Activated CD4-positive, CD25-positive, alpha-beta regulatory T cell treated with anti-CD3 and anti-CD28 coated beads, Interleukin-2, amount 50 U/mL, for 16 hours (primary cell): ENCODE measurements at places on chromosomes 13 and 19.

GRCh38 chr13:24052547-24053518 is 107.7 kb upstream of the SPATA13 start:
- no peak for DNase-seq

DNA sequence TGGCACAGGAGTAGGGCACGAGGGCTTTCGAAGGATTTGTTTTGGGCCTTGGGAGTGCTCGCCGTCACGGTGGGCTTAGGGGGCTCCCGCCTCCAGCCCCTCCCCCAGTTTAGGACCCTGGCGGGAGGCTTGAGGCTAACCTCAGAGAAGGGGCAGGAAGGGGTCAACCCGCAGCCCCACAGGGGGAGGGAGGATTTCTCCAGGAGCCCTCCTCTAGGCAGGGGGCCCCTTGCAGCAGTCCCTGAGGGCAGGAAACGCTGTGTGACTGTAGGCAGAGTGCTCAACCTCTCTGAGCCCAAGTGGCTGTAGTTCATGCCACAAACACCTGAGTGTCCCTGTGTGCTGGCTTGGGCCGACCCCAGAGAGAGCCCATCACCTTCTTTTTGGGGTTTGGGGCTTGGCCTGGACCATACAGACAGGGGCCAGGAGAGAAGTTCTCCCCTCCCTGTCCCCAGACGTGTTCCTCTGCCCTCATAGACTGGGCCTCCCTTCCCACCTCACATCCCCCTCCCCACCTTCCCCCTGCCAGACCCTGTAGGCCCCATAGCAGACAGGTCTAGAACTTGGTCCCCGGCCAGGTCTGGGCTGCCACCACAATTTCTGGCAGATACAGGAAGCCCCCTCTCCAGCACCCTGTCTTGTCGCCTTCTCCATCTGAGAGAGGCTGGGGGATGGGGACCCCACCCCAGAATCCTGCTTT is 8.1 kb downstream of the ISYNA1 start:
- no peak for DNase-seq

- DNase-seq: no peak
Measured at GRCh38 chr13:112142401-112142930, 75.5 kb downstream of the SOX1 start.

DNA sequence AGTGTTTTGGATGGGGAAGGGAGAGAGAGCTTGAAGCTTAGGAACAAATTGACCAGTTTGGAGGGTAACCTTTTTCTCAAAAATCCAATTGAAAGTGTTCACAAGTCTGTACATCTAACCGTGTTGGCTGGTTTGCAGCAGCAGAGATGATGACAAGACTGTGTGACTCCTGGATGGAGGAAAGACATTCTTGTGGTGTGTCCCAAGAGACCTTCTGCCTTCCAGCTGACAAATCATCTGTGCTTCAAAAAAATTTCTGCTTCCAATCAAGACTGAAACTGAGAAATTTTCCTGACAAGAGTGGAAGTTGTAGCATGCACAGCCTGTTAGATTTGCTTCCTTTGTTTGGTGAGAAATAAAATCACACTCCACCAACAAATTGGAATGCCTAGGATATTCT is 56.2 kb downstream of the LACC1 start:
- no peak for DNase-seq

DNA sequence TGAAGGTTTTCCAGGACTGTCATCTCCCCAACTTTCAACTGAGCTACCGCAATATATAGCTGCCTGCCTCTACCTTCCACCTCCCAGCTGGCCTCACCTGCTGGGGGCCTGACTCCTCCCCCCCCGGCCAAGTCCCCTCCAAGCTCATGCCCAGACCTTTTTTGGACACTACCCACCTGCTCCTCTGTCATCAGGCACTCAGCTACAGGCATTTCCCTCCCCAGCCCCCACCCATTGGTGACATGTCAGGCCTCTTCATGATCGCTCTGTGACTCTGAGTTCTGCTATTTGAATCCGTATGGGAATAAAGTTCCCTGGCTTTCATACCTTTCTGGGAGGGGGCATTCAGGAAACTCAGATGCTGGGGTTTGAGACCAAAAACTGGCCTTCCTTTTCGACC is 1.8 kb downstream of the PRKACA start:
- DNase-seq: no peak

DNA sequence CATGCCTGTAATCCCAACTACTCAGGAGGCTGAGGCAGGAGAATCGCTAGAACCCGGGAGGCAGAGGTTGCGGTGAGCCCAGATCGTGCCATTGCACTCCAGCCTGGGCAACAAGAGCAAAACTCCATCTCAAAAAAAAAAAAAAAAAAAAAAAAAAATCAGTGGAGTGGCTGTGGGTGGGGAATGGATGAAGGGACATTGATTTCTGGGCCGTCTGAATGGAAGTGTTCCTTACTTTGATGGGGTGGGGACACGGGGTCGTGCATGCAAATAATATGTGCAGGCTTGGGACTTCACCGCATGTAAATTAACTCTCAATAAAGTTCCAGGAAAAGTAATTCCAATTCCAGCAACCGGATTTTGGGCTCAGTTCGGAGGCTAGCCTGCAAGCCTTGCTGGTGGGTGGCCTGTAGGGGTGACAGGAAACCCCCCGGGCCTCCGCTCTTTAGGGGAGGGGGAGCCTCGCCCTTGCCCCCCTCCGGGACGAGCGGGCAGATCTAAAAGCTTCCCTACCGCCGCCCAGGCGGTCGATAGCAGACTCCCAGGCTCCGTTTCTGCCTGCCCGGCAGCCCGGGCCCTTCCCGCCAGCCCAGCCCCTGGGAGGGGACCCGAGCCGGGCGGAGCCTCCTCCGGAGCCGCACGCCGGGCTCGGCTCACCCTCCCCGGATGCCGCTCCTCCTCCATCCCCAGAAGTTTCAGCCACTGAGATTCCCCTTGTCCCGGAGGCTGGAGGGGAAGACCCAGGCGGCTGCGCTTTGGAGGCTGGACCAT is 48.0 kb upstream of the ADGRE5 start:
- DNase-seq: no peak

DNA sequence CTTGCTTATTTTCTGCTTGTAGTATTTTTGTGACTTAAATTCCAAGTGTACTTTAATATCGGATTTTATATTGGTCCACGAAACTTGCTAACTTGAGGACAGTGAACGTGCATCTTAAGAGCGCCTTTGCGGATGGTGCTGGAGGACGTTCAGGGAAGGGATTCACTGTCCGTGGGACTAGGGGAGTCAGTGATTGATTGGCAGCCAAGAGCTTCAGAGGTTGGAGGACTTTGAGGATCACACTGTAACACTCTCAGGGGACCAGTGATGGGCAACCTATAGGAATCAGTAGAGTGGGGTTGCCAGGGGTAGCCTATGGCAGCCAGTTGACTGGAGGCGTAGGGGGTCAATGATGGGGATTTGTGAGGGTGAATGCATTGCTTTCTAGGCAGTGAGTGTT is 516 bp downstream of the ZNF175 start:
- no peak for DNase-seq

GRCh38 chr19:40799558-40800338 is 757 bp downstream of the EGLN2 start:
- DNase-seq: no peak

DNA sequence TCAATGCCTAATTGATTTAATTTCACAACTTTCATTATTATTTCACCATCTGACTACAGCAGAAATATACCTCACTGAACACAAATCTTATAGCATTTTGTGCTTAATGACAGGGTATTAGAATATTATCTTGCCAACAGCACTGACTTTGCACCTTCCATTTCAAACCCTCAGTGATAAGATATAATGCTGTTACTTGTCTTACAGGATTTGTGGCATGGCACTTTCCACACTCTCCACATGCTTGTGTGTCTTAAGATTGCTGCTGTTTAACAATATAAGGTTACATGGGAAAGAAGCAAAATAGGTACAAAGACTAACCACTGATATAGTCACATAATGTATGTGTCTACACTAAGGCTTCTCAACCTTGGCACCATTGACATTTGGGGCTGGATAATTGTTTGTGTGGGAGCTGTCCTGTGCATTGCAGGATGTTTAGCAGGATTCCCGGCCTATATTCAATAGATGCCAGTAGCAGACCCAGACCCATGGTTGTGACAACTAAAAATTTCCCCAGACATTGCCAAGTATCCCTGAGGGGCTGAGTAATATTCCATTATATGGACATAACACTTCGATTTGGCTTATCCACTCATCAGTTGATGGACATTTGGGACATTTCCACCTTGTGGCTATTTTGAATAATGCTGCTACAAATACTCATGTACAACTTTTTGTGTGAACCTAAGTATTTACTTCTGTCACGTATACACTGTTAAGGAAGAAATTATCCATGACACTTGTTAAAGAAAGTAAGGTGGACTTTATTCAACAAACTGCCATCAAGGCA is 5.7 kb upstream of the DIAPH3 start:
- no peak for DNase-seq

DNA sequence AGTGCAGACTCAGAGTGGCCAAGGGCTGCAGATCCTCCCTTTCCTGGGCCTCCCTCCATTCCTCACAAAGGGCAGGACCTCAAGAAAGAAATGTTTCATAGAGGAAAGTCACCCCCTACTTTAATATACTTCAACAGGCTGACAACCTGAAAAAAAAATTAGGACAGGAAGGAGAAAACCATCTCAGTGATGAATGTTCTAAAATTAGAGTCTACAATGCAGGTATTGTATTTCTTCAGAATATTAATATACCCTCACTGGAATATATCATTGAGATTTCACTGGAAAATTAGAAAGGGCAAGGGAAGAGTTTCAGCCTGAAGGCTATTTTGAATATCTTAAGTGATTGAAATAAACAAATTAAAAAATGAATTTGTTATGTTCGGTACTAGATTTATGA is 176.9 kb downstream of the DNAJC15 start:
- DNase-seq: no peak

DNA sequence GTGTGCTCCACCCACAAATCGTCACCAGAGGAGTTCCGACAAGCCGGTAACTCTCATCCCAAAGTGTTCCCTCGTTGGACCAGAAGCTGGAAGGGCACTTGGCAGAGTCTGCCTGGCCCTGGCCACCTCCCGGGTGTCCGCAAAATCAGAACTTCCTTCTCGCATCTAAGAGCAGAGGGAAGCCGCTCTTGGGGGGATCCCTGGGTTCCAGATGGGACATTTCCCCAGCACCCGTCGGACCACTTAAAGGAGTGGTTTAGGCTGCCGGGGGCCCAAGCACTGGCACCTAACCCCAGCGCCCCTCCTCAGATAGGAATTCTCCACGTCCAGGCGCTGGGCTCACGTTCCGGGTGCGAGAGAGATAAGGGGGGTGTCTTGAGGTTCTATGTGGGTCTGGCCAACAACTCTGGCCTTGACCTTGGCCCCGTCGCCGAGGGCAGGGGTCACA is 857 bp upstream of the MAP2K7 start:
- DNase-seq: no peak

DNA sequence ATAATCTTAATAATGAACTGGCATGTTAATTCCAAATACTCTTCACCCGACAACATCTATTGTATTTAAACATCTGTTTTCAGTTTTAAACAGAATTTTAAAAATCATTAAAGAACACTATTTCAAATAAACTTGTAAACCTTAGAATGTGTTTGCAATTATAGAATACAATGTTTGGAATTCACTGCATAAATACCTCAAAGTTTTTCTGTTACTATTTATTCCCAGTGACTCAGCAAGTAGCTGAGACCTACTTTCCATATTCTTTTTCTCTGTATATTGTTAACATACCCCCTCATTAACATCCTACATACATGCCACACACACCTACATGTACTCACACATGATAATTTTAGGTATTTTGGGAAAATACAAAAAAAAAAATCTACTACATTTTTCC is 1134.3 kb downstream of the SLITRK1 start:
- no peak for DNase-seq

- DNase-seq: no peak
Measured at GRCh38 chr19:44808463-44809371, at the start of gene BCAM. Gene BCAM, plus strand, starts transcription at chr19:44809103. Its CDS starts 22 bp downstream, at chr19:44809125.

GRCh38 chr13:67238277-67238859 is 8.2 kb upstream of the PCDH9 start:
- no peak for DNase-seq

GRCh38 chr19:4988770-4989251 is 19.9 kb downstream of the KDM4B start:
- no peak for DNase-seq

GRCh38 chr13:82791035-82791434 is 1091.2 kb downstream of the SLITRK1 start:
- DNase-seq: no peak

DNA sequence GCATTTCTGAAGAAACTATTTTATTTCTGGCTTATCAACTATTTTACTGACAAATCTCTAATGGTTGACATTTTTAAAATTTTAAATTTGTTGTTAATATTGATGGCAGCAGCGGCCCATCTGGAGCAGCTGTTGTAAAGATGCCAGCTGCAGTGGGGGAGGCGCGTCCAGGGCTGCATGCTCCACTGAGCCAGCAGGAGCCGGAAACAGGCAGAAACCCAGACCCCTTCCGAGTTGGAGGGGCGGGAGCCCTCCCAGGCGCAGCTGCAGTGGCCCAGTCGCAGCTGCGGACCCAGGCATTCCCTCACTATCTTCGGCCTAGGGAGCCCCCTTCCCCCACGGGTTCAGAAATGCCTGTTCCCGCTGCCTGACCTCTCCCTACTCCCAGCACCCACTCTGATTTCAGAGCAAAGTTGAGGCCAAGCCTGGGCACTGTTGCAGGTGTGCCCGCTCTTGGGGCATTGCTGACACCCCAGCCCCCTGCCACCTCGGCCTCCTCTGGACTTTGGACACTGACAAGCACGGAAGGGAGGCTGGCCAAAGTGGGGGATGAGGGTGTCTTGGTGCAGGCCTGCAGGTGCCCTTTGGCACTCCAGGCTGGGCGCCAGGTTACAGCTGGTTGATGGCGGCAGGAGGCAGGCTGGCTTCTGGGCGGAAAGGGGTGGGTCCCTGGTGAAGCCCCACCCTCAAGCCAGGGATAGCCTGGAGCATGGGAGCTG is 69.2 kb downstream of the PIBF1 start:
- DNase-seq: no peak

GRCh38 chr13:104895521-104895920 is 1639.9 kb downstream of the EFNB2 start:
- DNase-seq: no peak
